ENCODE measurements at places on chromosomes 3 and 15.
A peak's percentile ranks its signal among the peaks of the same experiment; 100 is the strongest.

DNA sequence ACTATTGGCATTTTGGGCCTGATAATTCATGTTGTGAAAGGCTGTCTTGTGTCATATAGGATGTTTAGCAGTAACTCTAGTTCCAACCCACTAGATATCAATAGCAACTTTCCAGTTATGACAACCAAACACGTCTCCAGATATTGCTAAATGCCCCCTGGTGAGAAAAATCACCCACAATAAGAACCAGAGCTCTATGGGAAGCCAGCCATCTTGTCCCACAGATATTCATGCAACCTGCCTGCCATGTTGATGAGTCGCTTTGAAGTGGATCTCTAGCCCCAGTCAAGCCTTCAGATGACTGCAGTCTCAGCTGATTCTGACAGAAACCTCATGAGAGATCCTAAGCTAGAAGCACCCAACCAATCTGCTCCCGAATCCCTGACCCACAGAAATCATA, 5.6 kb upstream of the TNIK start:
- no peak for DNase-seq

DNA sequence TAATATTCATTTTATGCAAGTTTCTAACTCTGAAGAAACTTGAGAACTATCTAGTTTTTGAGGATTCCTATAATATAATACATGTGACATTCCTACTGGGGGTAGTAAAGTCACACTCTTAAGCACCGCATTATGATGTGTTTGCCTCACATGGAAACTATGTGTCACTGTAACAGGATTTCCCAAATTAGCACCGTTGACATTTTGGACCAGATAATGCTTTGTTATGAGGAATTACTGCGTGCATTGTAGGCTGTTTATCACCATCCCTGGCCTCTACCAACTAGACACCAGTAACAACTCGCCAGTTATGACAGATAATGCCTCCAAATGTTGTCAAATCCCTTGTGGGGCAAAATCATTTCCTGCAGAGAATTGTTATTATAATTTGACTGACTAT, 267.8 kb downstream of the RAP2B start:
- DNase-seq: no peak

DNA sequence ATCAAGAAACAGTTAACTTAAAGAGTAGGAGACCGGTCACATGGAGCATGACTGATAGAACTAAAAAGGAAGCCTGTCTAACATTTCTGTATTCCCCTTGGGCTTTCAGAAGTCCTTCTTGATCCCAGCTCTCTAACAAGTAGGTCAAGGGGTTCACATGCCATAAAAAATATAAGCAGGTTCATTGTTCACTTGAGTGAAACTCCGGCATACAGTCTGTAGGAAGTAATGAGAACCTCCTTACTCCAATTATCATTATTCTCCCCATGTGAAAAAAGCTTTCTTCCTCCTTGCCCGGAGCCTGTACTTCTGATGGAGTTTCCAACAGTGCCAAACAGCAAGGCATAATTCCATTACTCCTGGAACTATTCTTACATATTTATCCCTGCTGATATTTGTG, 242.8 kb upstream of the CNTN4 start:
- DNase-seq: no peak

DNA sequence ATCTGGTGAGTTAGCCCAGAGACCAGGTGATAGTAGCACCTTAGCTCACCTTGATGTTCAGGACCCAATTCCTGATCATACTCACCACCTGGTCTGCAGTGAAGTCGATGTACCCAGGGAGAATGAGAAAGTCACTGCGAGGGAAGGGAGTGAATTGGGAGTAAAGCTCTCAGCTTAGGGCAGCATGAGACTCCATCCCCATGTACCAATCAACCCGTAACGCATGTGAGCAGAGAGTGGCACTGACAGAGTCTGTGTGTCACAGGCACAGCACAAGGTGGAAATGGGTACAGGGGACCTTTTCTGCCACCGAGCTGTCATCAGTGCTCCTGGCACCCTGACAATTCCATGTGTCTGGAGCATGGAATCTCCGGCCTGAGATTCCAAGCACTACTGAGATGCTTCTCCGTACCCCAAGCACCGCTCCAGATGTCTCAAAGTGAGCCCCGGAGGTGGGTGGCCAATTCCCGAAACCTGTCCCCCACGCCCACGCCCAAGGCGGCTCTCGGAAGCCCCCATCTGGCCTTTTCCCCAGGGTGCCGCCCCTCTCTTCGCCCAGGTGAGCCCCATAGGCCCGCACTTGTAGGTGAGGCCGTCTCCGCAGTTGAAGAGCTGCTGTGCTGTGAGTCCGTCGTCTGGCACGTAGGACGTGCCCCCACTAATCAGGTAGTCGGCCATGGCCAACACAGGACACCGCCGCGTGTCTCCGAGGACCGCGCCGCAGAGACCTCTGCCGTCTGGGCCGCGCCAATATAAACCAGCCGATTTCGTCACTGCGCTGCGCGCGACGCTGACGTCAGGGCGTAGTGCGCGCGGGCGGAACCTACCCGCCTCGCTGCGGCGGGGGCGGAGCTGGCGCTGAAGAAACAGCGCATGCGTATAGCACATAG, at the start of gene IMPDH2:
TSS of gene IMPDH2 (minus strand) at position 726 of the 890 bp plus-strand sequence. CDS start at position 678, 48 bp downstream.
- DNase-seq: peak; percentile 91

- DNase-seq: no peak
Measured at GRCh38 chr3:39187372-39188155, 4.8 kb downstream of the XIRP1 start.

DNA sequence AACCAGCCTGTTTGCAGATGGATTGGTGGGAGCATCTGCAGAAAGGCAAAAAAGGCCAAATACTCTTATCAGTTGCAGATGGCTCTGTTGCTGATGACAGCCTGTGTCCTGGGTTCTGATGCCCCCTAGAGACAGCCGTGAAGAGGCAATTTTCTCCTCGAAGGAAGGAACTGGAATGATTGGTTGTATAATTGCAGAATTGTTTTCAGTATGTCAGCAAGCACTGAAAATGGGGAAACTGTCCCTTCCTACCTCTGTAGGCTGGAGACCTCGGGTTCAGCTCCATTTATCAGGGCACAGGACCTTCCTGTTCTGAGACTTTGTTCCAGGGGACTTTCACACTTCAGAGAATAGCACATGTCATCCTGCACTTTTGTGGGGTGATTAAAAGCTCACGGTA, 103.0 kb downstream of the PGPEP1L start:
- no peak for DNase-seq

GRCh38 chr15:81040757-81041156, 40.0 kb downstream of the TLNRD1 start:
- no peak for DNase-seq

GRCh38 chr15:42549032-42549491, 424 bp downstream of the HAUS2 start:
- DNase-seq: peak; percentile 62

DNA sequence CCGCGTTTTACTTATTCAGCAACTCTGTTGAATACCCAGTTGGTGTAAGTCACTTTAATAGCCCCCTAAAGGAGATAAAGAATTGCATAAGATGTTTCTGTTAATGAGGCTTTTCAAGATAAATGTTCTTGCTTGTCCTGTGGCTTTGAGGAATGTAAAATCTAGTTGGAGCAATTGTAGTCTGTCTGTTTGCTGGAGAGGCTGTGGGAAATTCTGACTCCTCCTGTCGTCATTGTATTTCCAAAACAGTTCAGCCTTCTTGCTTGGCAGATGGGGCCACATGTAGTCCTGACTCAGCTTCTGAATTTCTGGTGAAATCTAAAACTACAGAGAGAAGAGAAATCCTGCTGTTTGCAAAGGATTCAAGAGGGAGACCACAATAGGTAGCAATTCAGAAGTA, 114.4 kb downstream of the RYR3 start:
- DNase-seq: no peak

DNA sequence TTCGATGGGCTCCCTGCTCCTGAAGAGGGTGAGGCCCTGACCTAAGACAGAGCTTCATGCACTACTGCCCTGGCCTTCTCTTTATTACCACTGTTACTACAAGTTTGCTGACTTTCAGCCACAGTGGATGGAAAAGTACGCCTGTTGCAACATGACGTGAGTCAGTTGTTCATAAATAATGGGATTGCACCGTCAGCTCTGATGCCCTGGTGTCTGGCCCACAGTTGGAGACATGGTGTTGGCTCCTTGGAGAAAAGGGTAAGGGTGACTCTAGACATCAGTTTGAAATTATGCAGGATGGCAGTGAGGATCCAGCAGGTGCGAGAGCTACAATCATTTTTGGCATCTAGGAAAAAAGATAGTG, 5.5 kb downstream of the PAQR5 start:
- no peak for DNase-seq

DNA sequence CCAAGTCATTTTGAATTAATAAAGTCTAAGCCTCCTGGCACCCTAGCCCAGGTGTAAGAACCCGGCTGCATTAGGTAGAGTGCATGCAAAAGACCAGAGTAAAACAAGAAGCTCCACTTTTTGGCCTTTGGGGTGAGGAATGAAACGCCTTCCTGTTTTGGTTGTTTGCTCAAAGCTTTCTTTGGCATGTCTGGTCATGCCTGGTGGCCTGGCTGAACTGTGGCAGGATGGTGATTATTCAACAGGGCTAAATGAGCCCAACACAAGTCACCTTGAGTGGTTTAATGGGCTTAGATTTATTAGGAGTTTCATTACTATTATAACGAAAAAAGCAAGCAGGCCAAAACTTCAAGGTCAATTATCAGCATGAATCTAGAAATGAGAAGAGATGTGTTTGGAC, 40.9 kb upstream of the LDHAL6B start:
- DNase-seq: peak; percentile 33

GRCh38 chr3:165233501-165234195, 37.5 kb upstream of the SLITRK3 start:
- no peak for DNase-seq

DNA sequence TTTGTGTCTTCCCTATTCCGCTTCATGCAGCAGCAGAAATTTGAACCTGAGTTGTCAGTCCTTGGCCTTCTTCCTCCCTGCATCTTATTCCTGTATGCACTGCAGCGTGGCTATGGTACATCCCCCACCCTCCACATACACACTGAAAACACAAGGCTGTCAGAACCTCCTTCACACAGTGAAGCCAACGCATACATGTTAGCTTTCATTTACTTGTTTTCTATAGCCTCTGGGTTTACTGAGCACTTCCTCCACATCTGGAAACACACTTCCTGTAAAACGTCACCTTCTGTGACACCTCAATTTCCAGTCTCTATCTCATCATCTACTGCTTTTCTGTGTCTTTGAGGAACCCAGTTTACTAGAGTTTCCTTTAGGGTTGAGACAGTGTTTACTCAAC, 47.0 kb downstream of the SUSD5 start:
- no peak for DNase-seq

GRCh38 chr3:171526869-171527268, 66.7 kb upstream of the TNIK start:
- no peak for DNase-seq

DNA sequence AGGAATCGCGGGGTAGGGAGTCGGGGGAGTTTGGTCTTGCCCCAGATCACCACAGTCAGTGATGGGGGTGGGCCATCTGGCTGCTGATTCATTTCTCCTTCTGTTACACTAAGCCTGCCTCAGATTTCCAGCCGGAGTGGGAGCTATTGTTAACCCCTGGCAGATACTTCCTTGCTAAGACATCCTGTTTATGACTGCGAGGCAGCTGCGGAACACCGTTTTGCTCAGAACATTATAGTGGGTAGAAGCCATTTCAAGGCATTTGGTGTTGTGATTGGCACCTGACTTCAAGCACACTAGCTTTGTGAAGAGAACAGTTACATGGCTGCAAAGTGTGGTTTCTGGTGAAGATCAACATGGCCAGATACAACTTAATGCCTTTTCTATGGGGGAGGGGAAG, 73.8 kb downstream of the FLNB start:
- no peak for DNase-seq

DNA sequence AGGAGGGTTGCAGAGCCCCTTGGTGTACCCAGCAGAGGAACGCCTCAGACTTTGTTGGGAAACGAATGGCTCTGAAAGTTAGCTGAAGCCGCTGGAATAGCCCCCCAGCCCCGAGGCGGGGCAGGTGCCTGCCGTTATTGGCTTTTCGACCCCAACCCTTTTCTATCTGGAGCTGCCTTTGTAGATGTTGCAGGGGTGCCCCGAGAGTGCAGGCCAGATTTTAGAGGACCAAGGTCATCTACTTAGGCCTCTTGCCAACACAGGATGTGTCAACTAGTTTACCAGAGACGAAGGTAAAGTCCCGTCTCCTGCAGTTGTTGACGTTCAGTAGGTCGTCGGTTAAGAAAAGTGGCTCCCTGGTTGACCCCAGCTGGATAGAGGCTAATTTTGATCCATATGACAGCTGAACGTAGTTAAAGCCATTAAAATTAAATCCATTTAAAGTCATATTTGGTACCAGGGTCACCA, 579 bp upstream of the UBE3A start:
- peak; percentile 51 for DNase-seq

DNA sequence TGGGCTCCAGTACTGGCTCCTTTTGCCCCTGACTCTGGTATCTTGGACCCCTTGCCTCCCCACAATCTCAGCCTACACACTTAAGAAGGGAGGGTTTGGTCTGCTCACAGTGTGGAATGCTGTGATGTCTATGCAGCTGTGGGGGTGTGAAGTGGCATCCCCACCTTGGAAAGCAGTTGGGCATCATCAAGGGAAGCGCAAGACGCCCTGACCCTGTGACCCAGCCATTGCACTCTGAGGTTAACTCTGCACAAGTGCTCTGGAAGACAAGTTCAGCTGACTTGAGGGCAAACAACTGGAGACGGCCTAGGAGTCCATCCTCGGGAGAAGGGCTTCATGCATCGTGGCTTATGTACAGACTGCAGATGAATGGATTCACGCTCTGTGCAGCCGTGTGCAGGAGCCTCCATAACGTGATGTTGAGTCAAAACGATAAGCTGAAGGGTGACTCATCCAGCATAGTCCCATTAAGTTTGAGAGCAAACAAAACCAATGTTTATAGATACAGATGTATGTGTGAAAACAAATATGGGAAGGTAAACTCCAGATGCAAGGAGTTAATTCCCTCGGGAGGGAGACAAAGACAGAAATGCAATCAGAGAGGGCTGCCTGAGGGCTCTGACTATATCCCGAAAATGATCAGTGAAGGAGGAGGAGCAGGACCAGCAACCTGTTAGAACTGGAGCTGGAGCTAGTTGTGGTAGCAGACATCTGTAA, 86.8 kb downstream of the LSM3 start:
- no peak for DNase-seq

- DNase-seq: no peak
Measured at GRCh38 chr3:27095553-27096222, 273.5 kb downstream of the NEK10 start.
